NCI-H446 treated with DMSO at 0.1 percent for 48 hours (cell line): ENCODE measurements at places on chromosomes 2 and 18.
A peak's percentile ranks its signal among the peaks of the same experiment; 100 is the strongest.

DNA sequence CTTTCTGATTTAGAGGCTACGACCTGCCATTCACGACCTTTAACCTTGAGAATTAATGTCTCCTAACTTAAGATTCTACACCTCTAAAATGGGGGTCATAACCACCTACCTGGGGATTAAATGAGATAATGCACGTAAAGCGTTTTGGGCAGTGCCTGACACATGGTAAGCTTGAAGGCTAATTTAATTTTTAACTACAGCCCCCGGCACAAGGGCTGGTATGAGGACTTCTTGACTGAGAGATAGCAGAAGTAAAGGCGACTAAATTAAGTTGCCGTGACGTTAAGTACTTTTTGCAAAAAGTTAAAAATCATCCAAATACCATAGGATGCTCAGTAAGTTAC, 549 bp downstream of the MRPL35 start:
- no peak for DNase-seq

GRCh38 chr2:186060744-186061440, 322.3 kb downstream of the FSIP2 start:
- DNase-seq, result no peak

DNA sequence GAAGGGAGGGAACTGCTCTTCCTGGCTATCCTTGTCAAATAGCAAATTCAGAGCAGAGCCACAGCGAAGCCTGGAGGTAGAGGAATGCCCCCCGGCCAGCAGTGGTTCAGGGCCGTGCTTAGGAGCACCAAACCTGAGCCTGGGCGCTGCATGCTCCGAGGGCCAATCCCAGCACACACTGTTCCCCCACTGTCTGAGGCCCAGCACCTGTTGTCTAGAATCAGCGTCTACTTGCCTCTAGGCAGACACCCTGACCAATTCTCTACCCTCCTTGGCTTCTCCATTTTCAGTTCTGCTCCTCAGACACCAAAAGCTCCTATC, 177.6 kb upstream of the PKDCC start:
- DNase-seq, result no peak

DNA sequence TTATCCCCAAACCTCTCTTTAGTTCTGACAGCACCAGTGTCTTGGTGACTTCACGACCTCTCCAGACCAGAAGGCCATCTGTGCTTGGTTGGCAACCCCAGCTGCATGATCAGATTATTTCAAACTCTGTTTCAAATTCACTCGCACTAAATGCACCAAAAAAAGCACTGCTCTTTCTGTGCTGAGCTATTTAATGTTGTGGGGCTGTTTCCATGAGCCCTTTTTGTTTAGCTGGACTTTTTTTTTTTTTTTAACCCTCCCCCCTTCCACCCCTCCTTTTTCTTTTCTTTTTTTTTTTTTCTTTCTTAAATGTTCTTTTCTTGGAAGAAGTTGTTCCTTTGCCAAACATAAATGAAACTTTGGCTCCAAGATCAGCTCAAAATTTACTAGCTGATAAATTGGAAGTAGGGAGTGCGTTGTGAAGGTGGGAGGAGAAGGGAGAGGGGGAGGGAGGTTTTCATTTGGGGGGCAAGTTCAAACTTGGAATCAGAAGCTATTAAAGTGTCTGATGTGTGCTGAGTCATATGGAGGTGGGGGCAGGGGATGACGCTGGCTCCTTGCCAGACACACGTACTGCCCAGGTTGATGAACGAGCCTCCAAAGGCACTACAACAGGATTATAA, 543.0 kb upstream of the TNP1 start:
- DNase-seq, result peak; percentile 27

- DNase-seq, result no peak
These were observed 258.5 kb downstream of the RPIA start for GRCh38 chr2:88950010-88950409.

GRCh38 chr2:158484892-158485556, 28.3 kb downstream of the PKP4 start:
- no peak for DNase-seq
